ENCODE measurements at places on chromosomes 5 and 9. TPM values are rescaled to one million over a fixed set of nuclear protein-coding genes. Genes with fewer than 3 reads are reported as not detected.

The PIP5KL1 gene
- total RNA-seq: not detected

The GCNT4 gene
- total RNA-seq: 0.43 TPM

The BARHL1 gene
- not detected for total RNA-seq

The SLC45A2 gene
- total RNA-seq: not detected

The ARSI gene
- total RNA-seq: not detected

The OR13F1 gene
- total RNA-seq: not detected

The PCDHAC2 gene
- not detected for total RNA-seq

DNA sequence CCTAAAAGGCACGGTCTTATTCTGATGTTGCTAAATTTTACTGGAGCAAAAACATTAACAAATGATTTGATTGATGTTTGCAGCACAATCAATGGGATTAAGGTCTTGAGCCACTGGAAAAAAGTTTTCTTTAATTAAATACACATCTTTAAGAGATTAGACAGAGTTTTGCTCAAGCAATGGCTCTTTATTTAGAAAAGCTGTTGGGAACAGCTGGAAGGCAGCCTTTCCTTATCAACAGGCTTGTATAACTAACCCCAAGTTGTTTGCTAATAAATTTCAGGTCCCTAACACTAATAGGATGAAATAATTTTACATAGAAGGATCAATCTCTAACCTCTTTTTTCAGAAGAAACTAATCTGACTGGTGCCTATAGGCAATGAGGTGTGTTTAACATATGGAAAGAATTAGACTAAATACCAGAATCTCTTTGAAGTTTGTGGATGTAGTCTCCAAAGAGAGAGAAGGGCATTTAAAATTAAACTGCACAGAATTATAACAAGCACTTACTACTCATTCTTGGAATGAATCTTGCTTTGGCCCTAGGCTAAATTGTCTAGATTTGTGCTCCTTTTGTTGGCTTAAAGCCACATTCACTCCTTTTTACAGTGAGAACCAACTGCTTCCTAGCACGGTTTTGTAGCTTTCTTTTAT is 67.3 kb upstream of the TNFAIP8 start:
- H3K27me3 ChIP-seq: no peaks in the 10 kb centered on the region
- no peaks in the 10 kb centered on the region for H3K36me3 ChIP-seq
- no peak overlapping the region for H3K4me3 ChIP-seq
- DNase-seq: no peak
- H3K27ac ChIP-seq: peak overlapping the region; percentile 83

DNA sequence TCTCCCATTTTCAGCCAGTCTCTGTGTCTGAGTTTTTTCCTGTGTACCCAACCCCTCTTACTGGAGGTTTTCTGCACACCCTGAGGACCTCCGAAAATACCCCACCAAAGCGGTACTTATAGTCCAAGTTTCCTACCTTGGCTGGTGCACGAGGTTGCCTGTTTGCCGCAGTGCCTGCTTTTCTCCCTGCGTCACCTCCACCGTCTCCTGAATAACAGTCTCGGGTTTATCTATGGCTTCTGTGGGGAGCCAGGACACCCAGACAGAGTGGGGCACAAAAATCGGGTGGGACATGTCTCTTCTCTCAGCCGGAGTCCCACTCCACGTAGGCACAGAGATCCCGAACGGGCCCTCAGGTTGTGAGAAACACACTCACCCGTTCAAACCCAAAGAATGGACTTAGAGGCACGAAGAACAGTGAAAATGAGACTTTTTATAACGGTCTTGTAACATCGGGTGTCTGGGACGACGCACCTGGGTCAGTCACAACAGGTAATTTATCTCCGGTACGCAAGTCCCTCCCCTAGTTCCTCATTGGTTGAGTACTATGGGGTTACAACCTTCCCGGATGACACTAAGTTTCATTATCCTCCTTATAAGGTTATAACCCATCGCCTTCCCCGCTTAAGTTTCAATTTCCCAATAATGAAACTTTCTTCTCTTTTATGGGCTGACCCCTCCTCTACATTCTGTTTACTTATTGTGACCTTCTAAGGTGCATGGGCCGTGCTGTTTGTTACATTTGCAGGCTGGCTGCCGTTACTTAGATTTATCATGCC is 970.2 kb upstream of the COX7C start:
- no peak overlapping the region for H3K27ac ChIP-seq
- no peak for DNase-seq
- no peaks in the 10 kb centered on the region for H3K27me3 ChIP-seq
- H3K4me1 ChIP-seq: no peaks in the 10 kb centered on the region
- H3K36me3 ChIP-seq: no peaks in the 10 kb centered on the region

DNA sequence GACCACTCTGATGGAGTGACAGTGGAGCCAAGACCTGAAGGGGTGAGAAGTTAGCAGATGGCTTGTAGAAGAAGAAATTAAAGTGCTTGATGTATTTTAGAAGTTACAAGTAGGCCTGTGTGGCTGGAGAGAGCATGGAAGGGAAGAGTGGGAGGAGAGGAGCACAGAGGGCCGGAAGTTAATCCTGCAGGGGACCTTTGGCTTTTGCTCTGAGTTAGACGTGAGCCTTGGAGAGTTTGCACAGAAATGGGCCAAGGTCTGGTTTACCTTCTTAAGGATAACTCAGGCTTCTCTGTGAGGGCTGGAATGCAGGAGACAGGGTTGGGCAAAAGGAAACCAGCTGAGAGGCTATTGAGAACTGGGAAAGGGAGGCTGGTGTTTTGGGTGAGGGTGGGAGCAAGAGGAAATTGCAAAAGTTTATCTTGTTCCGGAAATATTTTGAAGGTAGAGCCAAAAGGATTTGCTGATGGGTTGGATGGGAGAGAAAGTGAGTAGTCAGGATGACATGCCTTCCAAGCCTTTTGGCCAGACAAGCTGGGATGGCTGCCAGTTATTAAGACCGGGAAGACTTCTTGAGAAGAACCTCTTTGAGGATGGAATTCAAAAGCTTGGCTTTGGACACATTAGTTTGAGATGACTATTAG is 17.5 kb upstream of the F2RL1 start:
- H3K36me3 ChIP-seq: no peaks in the 10 kb centered on the region
- no peak overlapping the region for H3K27ac ChIP-seq
- no peak overlapping the region for H3K4me3 ChIP-seq
- no peaks in the 10 kb centered on the region for H3K27me3 ChIP-seq

DNA sequence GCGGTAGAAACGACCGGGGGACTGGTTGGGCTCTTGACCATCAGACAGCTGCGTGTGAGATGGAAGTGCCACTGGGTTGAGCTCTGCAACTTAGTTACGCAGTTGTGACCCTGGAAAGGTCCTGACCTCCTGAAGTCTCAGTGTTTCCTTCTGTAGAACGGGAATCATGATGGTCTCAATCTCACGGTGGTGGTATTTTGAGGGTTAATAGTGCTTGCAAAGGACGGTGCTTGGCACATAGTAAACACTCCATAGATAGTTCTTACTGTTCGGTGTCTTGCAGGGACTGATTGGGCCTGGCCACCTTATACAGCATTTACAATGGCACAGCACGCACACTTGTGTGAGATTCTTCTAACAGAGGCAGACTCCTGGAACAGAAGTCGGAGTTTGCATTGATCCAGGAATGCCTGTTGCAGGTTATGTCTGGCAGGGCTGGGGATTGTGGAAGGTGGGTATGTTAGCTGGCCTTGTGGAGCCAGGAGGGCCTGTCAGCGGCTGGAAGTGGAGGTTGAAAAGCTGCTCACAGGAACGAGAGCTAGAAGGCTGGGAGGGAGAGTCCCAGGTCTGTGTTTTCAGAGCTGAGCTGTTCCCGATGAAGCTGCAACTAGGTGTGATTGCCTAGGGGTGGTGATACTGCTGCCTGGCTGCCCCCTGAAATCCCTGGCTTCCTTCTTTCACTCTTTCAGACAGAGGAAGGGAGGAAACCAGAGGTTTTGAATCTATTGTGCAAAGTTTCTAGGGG is 962 bp upstream of the TXN start:
- H3K4me1 ChIP-seq: peaks cover 10% of the 10 kb centered on the region
- peak overlapping the region; percentile 97 for H3K4me3 ChIP-seq
- H3K27ac ChIP-seq: peak overlapping the region; percentile 92
- no peak for DNase-seq
- H3K27me3 ChIP-seq: no peaks in the 10 kb centered on the region

DNA sequence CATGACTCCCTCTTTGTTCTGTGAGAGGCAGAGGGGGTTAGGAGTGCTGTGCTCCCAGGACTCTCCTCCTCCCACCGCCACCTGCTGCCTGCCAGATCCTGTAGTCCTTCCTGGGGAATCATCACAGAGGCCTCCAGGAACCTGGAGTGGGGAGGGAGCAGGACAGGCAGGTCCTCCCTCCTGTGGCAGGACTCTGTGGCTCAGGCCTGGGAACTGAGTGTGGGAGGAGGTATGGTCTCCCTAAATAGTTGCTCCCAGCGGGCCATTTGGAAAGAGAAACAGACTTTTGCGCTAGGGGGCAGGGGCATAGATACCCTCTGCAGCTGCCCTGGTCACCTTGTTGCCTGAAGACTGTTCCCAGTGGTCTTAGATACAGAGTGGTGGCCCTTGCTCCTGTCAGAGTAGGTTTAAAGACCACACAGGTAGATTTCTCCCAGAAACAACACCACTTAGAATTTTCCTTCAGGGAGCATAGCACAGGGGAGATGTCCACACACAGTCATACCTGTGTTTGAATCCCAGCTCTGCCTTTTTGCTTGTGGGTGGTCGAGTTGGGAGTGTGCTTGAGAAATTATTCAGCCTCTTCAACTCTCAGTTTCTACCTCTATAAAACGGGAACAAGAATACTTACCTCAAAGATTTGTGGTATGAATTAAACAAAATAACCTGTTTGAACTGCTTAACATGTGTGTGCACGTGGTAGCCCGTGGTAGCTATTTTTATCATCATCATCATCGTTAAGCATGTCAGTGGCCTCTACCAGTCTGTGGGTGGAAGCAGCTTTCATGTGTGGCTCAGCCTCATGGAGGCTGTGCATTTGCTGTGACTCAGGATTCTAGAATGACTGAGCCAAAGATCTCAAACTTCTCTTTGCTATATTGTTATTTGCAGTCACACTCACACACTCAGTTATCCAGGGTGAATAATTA is 55.8 kb downstream of the SLC22A5 start:
- H3K4me1 ChIP-seq: peaks cover 33% of the 10 kb centered on the region
- H3K36me3 ChIP-seq: peaks cover 9% of the 10 kb centered on the region
- peak; percentile 68 for DNase-seq
- no peak overlapping the region for H3K4me3 ChIP-seq
- H3K27ac ChIP-seq: peak overlapping the region; percentile 55
- H3K27me3 ChIP-seq: no peaks in the 10 kb centered on the region

GRCh38 chr5:388266-389196 is 54.4 kb upstream of the EXOC3 start:
- H3K27me3 ChIP-seq: no peaks in the 10 kb centered on the region
- H3K4me1 ChIP-seq: no peaks in the 10 kb centered on the region
- H3K4me3 ChIP-seq: no peak overlapping the region
- H3K27ac ChIP-seq: no peak overlapping the region
- DNase-seq: peak; percentile 60

- H3K4me1 ChIP-seq: no peaks in the 10 kb centered on the region
- no peak overlapping the region for H3K4me3 ChIP-seq
- DNase-seq: peak; percentile 15
- no peaks in the 10 kb centered on the region for H3K27me3 ChIP-seq
- peaks cover 13% of the 10 kb centered on the region for H3K36me3 ChIP-seq
- H3K27ac ChIP-seq: no peak overlapping the region
These were observed 97.2 kb downstream of the CRB2 start for GRCh38 chr9:123453076-123453667.

DNA sequence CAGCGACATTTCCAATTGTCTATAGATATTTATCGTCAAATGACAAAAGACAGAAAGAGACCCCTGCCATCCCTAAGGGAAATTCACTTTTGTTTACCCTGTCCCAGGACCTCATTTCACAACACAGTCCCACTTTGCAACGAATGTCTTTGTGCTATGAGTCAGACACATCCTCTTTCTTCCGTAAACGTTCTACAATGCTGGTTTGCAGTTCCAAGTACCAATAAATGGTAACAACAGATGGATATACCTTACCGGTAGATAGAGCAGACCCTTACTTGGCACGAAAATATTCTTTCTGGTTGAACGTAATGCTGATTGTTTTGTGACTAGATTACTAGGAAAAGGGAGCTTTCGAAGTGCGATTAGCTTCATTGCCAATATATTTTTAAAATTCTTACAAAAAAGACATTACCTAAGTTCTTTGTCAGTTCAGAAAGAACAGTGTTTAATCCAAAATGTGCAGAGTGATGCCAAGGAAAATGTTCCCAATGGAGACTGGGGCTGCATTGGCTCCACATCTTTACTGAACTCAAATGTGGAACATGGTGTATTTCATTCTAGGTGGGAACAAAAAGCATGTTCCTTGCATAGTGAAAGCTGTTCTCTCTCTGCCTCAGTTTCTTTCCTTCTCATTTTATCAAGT is 202.5 kb upstream of the SLC27A6 start:
- DNase-seq: no peak
- H3K4me1 ChIP-seq: no peaks in the 10 kb centered on the region
- no peaks in the 10 kb centered on the region for H3K27me3 ChIP-seq

DNA sequence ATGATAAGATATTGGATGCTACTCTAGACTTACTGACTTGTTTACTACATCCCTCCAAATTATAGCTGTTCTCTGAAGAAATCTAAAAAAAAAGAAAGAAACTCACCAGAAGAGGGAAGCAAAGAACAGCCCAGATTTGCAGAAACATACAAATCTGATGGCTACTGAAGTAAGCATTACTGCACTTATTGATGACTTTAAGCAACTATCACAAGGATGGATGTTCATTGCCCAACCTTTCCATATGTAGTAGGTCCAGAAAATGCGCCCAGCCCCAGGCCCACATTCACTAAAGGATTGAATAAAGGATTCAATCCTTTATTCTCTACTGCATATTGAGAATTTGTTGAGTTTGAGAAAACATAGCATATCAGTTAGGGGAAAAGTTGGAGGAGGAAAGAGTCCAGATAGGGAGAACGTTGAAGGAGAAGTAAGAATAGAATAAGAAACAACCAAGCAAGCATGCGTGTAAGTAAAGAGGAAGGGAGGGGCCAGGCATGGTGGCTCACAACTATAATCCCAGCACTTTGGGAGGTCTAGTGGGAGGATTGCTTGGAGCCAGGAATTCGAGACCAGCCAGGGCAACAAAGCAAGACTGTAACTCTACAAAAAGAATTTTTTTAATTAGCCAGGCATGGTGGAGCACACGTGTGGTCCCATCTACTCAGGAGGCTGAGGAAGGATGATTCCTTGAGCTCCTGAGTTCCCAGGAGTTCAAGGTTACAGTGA is 33.8 kb upstream of the DTWD2 start:
- H3K4me3 ChIP-seq: no peak overlapping the region
- no peak for DNase-seq
- no peak overlapping the region for H3K27ac ChIP-seq
- no peaks in the 10 kb centered on the region for H3K4me1 ChIP-seq

GRCh38 chr9:131798246-131798645 is 58.4 kb upstream of the RAPGEF1 start:
- H3K27ac ChIP-seq: no peak overlapping the region
- no peak for DNase-seq
- no peaks in the 10 kb centered on the region for H3K4me1 ChIP-seq
- H3K36me3 ChIP-seq: no peaks in the 10 kb centered on the region

- H3K4me1 ChIP-seq: peaks cover 8% of the 10 kb centered on the region
- H3K36me3 ChIP-seq: no peaks in the 10 kb centered on the region
- no peak overlapping the region for H3K27ac ChIP-seq
- H3K27me3 ChIP-seq: no peaks in the 10 kb centered on the region
- H3K4me3 ChIP-seq: no peak overlapping the region
These were observed 69.4 kb downstream of the LMNB1 start for GRCh38 chr5:126846344-126846743.

Data from ascending aorta (tissue), 2 donors.